GM23248 (cell line): ENCODE measurements at places on chromosomes 5 and 9. TPM values are rescaled to one million over a fixed set of nuclear protein-coding genes. Genes with fewer than 3 reads are reported as not detected.

DNA sequence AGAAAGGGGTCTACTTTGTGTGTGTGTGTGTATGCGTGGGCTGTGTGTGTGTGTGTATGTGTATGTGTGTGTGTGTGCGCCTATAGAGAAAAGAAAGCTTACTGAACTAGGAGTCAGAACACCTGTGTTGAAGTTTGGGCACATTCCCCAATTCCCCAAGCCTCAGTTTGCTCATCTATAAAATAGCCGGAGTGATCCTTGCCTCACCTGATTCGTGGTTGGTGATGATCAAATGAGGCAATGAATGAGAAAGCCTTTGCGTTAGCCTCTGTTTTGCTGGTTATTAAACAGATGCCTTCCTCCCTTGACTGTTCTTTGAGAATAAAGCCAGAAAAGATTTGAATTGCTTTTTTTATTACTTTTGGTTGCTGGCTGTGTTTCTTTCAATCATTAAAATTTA, 20.6 kb downstream of the ABLIM3 start:
- DNase-seq, result no peak

- peak; percentile 33 for DNase-seq
Measured at GRCh38 chr5:54785729-54786591, 199.4 kb downstream of the ESM1 start.

DNA sequence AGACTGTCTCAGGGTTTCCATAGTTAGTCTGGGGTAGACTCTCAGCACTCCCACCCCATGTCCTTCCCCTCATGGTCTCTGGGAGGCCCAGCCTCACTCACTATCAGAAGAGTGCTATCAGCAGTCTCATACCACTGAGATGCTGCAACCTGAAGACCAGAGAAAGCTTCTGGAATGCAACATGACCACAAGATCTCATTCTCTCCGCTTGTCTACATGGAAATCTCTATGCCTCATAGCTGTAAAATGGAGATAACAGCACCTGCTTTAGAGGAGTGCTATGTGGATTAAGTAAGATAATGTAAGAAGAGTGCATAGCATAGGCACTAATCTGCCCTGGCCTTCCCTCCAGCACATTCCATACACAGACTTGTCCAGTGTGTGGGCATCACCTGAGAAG, 47.0 kb upstream of the ZNF169 start:
- no peak for DNase-seq

DNA sequence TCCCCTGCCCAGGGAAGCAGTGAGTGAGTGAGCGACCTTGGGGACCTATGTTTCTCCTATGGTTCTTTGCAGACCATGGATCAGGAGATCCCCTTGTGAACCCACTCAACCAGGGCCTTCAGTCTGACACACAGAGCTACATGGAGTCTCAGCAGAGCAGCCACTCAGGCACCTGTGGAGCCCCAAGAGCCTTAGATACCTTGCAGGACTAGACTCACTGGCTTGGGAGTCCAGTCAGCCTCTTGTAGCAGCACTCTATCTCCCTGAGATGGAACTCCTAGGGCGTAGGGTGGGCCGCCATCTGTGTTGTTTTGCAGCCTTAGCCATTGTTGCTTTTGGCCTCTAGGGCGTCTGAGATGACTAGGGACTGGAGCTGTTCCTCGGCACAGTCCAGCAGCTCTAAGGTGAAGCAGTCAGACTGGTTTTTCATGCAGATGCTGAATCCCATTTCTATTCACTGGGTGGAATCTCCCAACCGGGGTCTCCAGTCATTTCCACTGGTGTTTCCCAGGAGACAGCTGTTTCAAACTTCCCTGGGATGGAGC, 284.6 kb upstream of the RPS23 start:
- DNase-seq, result no peak

DNA sequence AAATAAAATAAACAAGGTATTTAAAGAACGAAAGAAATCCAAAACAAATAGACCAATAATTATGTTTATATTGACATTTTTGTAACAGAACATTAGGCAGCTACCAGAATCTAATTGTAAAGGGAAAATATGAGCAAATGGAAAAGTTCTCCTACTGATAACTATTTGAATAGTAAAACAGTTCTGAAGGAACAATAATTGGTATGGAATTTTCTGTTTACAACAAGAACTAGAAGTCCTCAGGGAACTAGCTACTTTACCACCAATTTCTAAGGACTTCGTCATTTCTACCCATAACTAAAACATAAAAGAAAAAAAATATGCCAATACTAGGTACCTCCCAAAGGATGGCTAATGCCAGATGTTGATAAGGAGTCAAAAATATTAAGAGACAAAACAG, 58.5 kb downstream of the AP3B1 start:
- no peak for DNase-seq

DNA sequence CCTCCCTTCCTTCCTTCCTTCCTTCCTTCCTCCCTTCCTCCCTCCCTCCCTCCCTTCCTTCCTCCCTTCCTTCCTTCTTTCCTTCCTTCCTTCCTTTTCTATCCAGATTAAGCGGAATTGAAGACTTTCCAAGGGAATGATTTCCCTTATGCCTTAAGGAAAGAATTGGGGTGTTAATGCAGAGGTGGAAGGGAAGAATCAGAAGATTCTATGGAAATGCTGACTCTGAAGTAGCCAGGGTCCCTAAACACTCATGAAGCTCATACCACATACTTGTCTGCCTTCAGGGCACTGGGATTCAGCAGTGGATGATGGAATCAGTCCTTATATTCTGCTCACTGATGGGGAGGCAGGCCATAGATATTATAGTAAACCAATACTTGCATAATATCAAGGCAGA, 48.2 kb downstream of the TNC start:
- no peak for DNase-seq

DNA sequence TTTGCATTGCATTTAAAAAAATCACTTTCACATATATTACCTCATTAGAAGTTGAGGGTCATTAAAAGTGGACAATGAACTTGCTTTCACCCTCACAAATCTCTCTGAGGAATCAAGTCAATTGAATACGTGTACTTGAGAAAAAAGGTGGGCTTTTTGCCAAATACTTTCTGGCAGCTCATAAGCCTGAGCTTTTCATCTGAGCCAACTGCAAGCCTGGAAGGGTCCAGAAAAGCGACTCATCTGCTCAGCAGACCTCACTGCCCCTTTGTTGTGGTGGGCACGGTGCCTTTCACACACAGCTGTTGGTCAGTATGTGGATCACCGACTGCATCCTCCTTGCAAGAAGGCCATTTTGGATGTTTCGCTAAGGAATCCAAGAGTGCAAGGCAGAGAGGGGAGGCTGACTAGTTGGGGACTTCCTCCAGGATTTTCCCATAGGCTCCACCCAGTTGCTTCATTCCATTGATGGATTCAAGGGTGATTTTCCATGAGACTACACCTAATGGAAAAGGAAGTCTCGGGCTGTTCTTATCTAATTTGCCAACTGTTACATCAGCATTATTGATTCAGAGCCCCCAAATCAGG, 564.7 kb downstream of the PDE4D start:
- no peak for DNase-seq

DNA sequence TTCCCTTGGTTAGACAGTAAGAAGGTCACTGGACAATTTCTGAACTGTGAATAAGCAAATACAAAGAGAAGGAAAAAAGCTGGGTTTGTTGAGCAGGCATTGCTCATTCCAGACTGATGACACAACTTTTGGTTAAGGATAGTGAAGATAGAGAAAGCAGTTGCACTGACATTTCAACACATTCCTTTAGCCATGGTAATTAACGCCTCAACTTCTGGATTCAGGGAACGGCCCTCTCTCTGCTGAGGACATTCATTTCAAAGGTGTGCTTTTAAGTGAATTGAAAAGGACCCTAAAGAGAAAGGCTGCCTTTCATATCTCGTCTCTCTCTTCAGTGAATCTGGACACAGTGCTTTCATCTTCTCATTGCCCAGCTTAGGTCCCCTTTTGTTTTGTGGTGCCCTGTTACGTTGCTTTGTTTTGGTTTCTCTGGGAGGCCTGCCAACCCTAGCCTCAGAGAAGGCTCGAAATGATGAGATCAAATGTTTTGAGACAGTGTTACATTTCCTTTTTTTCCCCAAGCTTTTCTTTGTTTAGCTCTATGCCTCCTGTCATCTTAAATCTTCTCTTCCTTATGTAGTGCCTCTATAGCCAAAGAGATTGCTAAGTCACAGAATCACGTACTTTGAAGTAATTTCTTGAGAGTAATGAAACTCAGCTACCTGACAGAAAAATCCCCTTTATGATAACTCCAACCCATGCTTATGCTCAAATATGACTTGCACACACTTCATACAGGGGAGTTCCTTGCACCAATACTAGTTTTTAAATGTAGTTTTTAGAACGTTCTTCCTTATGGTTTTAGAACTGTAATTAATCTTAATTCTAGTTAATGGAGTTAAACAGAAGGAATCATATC, 94.4 kb upstream of the IFNE start:
- DNase-seq, result peak; percentile 95

GRCh38 chr9:10274988-10275387, 337.8 kb downstream of the PTPRD start:
- no peak for DNase-seq

- peak; percentile 26 for DNase-seq
Measured at GRCh38 chr5:6510132-6510531, 61.5 kb downstream of the UBE2QL1 start.

GRCh38 chr5:178215280-178216002, 11.1 kb downstream of the HNRNPAB start:
- DNase-seq, result no peak

GRCh38 chr5:72427488-72428437, 79.4 kb downstream of the ZNF366 start:
- peak; percentile 19 for DNase-seq

- no peak for DNase-seq
Measured at GRCh38 chr5:76166886-76167576, 83.8 kb downstream of the SV2C start.

GRCh38 chr5:65811004-65811403, 89.0 kb downstream of the NLN start:
- peak; percentile 79 for DNase-seq

DNA sequence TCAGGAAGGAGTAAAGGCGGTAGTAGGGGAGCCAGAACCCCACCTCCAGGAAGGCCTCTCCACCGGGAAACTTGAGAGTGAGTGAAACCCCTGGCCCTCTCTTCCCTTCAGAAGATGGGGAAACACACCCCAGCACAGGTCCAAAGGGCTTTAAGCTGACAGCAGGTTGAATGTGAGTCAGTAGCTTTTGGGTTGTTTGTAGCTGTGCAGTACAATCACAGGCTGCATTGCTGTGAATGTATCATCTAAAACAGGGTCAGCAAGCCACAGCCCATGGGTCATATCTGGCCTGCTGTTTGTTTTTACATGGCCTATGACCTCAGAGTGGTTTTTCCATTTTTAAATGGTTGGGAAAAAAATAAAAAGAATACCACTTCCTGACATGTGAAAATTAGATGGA, 10.0 kb downstream of the OTULINL start:
- DNase-seq, result no peak

- peak; percentile 81 for DNase-seq
Measured at GRCh38 chr5:16456103-16456832, 9.3 kb downstream of the ZNF622 start.

GRCh38 chr5:44845777-44846176, 37.0 kb downstream of the MRPS30 start:
- no peak for DNase-seq

DNA sequence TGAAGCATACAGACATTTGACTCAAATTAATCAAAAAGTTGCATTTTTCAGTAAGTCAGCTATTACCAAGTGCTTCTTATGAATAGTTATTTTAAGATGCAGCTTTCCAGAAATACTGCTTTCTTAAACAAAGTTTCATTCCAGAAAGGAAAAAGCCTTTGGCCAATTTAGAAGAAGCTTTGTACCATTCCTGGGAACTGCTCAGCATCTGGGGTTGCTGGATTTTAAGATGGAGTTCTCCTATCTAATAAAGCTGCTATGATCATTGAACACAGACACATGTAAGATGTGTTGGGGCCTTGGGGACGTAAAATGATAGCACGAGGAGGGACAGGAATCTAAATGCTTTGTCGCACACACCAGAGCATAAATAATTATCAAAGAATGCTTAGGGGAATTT, 130.8 kb downstream of the SEMA5A start:
- DNase-seq, result no peak

GRCh38 chr9:127241354-127241753, 23.2 kb upstream of the GARNL3 start:
- no peak for DNase-seq

- DNase-seq, result no peak
Measured at GRCh38 chr9:123742009-123742767, 187.7 kb downstream of the DENND1A start.

GRCh38 chr5:54924487-54924886, 60.9 kb downstream of the ESM1 start:
- no peak for DNase-seq

- no peak for DNase-seq
Measured at GRCh38 chr9:2228641-2229040, 213.5 kb downstream of the SMARCA2 start.

GRCh38 chr5:160285316-160285715, 27.0 kb downstream of the CCNJL start:
- DNase-seq, result no peak

- peak; percentile 64 for DNase-seq
Measured at GRCh38 chr9:21252721-21253547, 13.1 kb upstream of the IFNA14 start.

GRCh38 chr9:94097788-94098414, 13.6 kb downstream of the PTPDC1 start:
- peak; percentile 95 for DNase-seq

DNA sequence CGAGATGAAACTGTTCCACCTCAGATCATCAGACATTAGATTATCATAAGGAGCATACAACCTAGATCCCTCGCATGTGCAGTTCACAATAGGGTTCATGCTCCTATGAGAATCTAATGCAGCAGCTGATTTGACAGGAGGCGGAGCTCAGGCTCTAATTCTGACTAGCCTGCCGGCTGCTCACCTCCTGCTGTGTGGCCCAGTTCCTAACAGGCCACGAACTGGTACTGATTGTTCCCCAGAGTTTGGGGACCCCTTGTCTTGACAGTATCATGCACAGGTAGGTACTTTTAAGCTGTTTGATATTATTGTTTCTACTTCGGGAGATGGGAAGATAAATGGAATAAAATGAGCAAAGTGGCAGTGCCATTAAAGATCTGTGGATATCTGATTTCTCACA, 66.9 kb downstream of the ZCCHC7 start:
- no peak for DNase-seq

The SECISBP2 gene
- 12.2 and 19.0 TPM in 2 replicates for total RNA-seq

The SLC6A7 gene
- not detected in 2 replicates for total RNA-seq

The MZB1 gene
- total RNA-seq, result not detected in 2 replicates

The CMYA5 gene
- total RNA-seq, result 0.97 and 1.0 TPM in 2 replicates

The CDX1 gene
- total RNA-seq, result not detected in 2 replicates

The CDKN2B-AS1 gene
- total RNA-seq, result 1.3 and 4.1 TPM in 2 replicates

The GPR150 gene
- 1.1 TPM in 1 of 2 replicates, not detected in the other for total RNA-seq

The GLDC gene
- 0.11 TPM in 1 of 2 replicates, not detected in the other for total RNA-seq

The CEP120 gene
- total RNA-seq, result 16.4 and 19.3 TPM in 2 replicates
